Sigmoid colon (tissue), 7 donors: ENCODE measurements at places on chromosomes 6 and 20. TPM values are rescaled to one million over a fixed set of nuclear protein-coding genes. Genes with fewer than 3 reads are reported as not detected.

VSTM2L gene
- 3.3 TPM for total RNA-seq

NR2E1 gene
- not detected for total RNA-seq

- no peak for DNase-seq
Observed at GRCh38 chr6:119449331-119450156, 100.0 kb upstream of the MAN1A1 start.

GRCh38 chr20:57711826-57712225 is 2.0 kb upstream of the PMEPA1 start:
- no peak for DNase-seq
